Activated naive CD4-positive, alpha-beta T cell treated with anti-CD3 and anti-CD28 coated beads, Interleukin-2, amount 50 U/mL, for 16 hours (primary cell): ENCODE measurements at places on chromosomes 1 and 21.

DNA sequence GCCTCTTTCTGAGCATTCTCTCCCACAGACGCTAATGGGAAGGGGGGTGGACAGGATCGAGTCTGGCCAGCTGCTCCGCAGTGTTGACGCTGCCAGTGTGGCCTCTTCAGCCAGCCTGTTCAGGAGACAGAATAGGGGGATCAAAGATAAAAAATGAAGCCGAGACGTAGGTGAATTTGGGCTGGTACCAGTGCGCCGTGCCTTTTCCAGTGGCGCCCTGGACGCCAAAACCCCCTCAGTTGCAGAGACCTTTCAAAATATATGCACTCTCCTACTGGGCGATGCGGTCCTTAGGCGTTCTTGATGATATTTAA, 1.1 kb downstream of the TTC3 start:
- no peak for DNase-seq

- no peak for DNase-seq
Measured at GRCh38 chr1:46362158-46362557, 21.6 kb downstream of the NSUN4 start.

DNA sequence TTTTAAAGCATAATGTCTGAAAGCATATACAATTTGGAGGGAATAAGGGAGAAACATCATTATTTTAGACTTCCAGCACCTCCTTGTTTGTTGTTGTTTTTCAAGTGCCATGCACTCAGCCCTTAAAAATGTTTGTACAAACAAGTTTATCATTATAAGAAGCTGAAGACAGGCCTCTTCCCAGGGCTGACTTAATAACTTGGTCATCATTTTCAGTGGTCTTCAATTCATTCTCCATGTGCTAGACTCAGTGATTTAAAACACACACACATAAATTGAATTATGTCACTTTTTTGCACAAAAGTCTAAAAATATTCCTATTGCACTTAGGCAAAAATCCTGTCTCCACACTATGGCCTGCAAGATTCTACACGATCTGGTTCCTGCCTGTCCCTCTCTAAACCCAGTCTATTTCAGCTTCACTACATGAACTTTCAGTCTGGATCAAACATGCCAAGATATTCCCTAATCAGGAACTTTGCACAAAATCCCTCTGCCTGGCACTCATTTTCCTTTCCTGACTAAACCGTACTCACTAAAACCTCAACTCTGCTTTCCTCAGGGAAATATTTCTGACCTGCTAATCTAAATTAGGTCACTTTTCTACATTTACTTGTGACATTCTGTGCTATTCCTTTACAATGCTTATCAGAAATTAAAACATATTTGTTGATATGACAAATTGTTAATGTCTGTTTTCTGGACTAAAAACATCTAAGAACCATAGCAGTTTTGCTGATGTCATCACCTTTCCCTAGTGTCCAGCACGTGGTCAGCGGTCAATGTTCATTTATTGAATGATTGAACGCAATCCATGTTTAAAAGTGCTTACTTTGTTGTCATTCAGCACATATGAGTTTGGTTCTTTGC, 14.8 kb upstream of the GBP5 start:
- no peak for DNase-seq

- DNase-seq = no peak
Measured at GRCh38 chr1:183588827-183589226, 1.4 kb downstream of the NCF2 start.

DNA sequence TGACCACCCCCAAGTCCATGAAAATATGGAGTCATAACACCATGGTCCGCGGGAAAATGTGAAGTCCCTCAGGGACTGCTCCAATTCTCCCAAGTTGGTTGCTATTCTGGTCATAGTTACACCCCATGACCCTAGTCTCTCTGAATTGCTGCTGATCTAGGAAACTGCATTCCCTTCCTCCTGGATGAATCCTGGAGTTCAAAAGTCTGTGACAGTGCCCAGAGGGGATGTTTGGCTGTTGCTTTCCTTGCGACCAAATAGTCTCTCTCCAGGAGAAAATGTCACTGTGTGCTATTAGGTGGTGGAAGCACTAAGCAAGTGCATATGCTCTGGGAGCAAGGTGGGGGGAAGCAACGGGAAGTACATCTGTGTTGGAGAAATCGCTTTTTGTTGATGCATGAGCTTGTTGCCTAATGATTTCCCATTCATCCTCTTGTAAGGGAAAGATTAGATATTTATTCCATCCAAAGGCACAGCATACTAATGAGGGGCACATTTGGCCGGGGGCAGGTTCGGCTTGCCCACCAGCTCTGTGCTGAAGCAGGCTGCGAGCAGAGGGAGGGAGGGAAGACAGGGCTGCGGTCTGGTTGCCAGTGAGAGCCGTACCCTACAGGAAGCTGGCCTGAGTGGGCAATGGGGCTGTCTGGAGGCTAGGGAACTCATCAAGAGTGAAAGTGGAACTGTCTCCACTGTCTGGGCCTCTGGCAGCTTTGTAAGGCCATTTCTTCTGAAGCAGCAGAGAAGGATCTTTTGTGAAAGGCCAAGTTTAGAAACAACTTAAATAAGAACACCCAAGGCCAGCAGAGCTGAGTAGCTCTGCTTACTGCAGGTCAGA, 27.2 kb downstream of the SYT6 start:
- DNase-seq = no peak

- no peak for DNase-seq
Measured at GRCh38 chr1:98813738-98814309, 152.3 kb downstream of the SNX7 start.

DNA sequence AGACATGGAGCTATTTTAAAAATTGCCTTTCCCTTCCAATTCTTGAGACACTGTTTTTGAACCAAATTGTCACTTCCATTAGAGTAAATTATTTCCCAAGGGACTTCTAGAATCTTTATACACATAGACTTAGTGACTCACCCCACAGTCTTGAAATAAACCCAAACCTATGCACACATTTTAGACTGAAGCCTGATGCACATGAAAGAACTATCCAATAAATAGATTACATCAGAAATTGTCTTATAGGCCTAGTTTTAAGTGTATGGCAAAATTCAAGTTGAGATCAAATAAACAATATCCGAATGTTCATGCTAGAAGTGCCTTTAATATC, 32.2 kb upstream of the ZNF326 start:
- no peak for DNase-seq

DNA sequence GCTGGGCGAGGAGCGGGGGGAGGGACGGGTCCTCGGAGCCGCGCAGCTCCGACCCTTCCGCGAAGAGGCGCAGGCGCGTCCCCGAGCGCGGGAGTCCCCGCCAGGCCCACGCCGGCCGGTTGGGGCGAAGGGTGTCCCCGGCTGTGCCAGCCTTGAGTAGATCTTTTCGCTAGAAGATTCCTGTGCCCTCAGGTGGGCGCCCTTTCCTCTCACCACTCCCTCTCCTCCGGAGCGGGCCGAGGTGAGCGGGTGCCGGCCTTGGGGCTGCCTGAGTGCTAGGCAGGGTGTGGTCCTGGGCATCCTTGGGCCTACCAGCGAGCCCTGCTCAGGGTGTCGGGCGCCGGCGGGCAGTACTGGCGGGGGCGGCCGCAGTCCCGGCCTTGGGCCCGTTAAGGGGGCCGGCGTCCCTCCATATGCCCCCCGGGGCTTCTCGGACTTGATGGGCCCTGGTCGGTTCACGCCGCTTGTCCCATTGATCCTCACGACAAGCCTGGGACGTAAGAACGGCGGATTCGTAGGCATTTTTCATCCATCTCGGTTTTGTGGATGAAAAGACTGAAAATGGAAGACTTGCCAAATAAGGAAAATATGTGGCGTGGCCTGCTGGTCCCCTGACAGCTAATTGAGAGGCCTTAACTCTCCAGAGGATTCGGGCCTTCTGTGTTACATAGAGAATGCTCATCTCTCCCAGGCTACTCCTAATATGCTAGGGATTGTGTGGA, 712 bp downstream of the DEGS1 start:
- peak; percentile 62 for DNase-seq

GRCh38 chr1:98839840-98840239, 164.8 kb downstream of the PLPPR5 start:
- DNase-seq = no peak

GRCh38 chr1:101237229-101237837, 514 bp downstream of the S1PR1 start:
- DNase-seq = peak; percentile 23

GRCh38 chr1:168783458-168784210, 54.6 kb upstream of the DPT start:
- no peak for DNase-seq

DNA sequence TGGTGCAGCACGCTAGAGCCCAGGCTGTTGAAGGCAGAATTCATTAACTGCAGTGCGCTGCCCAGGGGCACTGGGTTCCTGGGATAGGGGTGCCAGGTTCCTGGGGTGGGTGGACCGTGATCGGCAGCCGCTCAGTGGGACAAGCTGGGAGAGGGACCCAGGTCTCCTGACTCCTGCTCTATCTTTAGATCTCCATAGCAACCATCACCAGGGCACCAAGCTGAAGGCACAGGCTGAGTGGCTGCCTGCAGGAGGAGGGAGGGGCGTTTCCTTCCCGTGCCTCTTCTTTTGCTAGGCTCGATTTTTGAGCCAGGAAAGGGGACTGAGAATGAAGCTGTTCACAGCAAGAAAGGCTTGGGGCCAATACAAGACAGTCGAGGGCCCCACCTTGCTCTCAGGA, 20.9 kb upstream of the CDCP2 start:
- DNase-seq = no peak

DNA sequence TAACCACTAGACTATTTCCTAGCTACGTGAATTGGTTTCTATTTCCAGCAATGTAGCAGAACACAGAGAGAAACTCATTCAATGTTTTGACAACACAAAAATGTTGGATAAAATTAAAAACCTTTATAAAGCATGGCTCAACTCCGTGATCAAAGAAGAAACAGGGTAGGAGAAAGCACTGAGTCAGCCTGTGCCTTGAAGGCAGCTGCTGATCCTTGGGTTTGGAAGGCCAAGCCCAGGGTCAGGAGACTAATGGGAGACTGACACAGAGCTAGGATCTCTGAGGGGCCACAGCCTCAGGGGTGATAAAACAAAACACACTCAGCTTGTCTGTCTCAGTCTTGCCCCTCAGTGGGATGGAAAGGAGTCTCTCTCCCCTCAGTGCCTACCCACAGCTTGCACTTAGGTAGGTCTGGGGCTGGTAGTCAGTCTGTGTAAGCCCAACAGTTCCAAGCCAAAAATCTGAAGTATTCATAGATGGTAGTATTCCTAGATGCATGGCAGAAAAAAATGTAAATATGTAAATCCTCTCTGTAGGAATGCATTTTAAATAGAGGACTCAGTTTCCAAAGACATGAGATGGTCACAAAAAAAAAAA, 53.3 kb downstream of the B3GALNT2 start:
- no peak for DNase-seq

GRCh38 chr1:76807543-76808260, 59.6 kb upstream of the ST6GALNAC5 start:
- no peak for DNase-seq

DNA sequence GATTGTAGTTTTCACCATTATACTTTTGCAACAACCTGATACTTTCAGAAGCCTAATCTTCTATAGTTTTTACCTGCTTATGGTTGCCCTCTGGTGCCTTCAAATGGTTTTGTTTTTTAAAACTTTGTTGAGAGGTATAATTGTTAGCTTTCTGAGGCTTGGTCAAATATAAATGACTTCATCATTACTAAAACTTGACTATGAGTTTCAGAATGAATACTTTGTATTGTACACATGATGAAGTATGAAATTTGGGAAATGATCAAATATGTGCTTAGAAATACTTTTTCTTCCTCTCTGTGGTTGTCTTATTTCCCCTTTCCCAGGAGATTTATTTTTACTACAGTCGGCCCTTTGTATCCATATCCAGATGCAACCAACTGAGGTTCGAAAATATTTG, 151.8 kb upstream of the B3GALT2 start:
- DNase-seq = no peak

GRCh38 chr1:180265201-180265600, 35.1 kb downstream of the LHX4 start:
- DNase-seq = no peak

DNA sequence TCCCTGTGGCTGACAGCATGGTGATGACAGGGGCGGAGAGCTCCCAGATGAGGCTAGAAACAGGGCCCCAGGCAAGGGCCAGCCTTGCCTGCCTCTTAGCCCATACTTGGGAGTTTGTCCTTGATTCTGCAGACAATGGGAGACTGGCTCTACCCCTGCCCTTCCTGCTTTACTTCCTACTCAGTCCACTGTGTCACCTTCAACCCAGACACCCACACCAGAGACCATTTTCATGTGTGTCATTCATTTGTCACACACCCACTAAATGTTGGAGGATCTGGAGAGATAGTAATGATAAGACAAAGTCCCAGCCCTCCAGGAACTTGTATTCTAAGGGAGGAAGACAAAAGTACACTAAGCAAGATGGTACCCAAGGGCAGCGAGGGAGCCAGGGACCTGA, 43.7 kb downstream of the SYT6 start:
- DNase-seq = no peak

GRCh38 chr1:28804071-28804470, 7.9 kb upstream of the OPRD1 start:
- no peak for DNase-seq

DNA sequence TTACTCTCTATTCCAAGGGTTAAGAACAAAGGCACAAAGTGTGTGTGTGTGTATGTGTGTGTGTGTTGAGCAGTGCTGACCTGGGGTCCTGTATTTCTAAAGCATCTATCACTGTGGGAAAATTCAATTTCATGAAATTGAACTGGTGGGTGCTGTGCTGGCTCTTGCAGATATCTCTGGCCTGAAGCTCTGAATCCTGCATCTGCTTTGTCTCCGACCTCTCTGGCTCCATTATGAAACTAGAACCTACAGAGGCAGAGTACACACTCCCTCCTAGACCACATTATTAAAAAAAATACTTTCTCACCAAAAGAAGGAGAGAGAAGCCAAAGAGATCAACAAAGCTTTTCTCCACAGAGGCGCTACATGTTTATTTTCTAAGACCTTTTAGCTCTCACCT, 88.4 kb upstream of the PDE4B start:
- DNase-seq = no peak

DNA sequence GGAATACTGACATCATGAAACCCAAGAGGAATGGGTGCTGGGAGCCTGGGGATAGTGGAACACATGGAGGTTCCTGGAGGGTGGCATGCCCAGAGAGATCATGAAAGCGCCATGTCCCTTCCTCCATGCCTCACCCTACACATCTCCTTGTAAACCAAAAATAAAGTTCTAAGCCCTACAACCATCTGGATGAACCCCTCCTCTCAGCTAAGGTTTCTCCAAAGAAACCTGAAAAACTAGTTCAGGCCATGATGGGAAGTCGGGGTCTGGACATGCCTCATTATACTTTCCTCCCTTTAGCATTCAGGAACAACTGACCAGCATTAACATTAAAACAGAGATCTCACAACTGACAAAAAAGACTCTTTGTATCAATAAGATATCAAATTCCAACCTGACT, 68.5 kb downstream of the ACBD6 start:
- no peak for DNase-seq

DNA sequence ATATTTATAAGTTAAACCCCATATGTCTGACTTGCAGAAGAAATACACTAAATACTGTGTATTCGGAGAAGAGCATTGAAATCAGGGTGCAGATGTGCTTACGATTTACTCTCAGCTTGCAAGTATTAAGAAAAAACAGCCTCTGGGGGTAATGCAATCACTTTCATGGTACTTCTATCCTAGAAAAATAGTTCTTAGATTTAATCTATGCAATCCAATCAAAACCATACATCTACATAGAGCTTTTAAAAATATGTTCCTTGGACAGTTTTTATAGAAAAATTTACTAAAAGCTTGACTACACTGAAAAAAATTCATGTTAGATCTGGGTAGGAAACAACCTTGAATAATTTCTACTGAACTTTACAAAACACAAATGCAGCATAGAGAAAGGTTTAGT, 890.3 kb upstream of the ADGRL2 start:
- DNase-seq = no peak
